WTC11 (cell line): ENCODE measurements at places on chromosomes 2 and 18. TPM values are rescaled to one million over a fixed set of nuclear protein-coding genes. Genes with fewer than 3 reads are reported as not detected.

GRCh38 chr18:27860701-27861107, 316.2 kb downstream of the CDH2 start:
- H3K4me3 ChIP-seq = no peak overlapping the region
- no peaks in the 10 kb centered on the region for H3K36me3 ChIP-seq

DNA sequence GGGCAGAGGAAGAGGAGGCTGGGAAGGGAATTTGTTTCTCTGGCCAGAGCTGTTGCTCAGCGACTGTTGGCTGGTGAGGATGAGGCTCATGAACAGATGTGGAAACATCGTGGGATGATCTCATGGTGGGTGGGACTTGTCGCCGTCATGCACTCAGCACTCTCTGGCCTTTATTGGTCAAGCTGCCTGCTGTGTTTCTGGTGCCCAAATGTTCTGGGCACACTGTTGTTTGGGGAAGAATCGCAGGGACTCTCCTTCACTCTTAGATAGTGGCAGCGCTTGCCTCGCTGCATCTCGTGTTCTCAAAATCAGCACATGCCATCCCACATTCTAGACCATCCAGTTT, 145.6 kb downstream of the AGAP1 start:
- peaks cover 68% of the 10 kb centered on the region for H3K4me1 ChIP-seq
- no peaks in the 10 kb centered on the region for H3K36me3 ChIP-seq
- H3K27ac ChIP-seq = no peak overlapping the region
- no peak for DNase-seq
- H3K4me3 ChIP-seq = no peak overlapping the region
- no peaks in the 10 kb centered on the region for H3K27me3 ChIP-seq

DNA sequence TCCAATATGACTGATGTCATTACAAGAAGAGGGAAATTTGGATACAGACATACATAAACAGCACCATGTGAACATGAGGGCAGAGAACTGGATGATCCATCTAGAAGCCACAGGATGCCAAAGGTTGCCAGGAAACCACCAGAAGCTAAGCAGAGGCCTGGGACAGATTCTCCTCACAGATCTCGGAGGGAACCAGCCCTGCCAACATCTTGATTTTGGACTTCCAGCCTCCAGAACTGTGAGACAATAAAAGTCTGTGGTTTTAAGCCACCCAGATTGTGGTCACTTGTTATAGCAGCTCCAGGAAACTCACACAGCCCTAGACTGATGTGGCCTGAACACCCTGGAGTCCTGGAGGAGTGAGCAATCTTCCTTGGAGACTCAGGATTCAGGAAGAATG, 351.6 kb downstream of the EIPR1 start:
- H3K27ac ChIP-seq = no peak overlapping the region
- H3K4me3 ChIP-seq = no peak overlapping the region
- peaks cover 13% of the 10 kb centered on the region for H3K27me3 ChIP-seq
- peaks cover 17% of the 10 kb centered on the region for H3K36me3 ChIP-seq

DNA sequence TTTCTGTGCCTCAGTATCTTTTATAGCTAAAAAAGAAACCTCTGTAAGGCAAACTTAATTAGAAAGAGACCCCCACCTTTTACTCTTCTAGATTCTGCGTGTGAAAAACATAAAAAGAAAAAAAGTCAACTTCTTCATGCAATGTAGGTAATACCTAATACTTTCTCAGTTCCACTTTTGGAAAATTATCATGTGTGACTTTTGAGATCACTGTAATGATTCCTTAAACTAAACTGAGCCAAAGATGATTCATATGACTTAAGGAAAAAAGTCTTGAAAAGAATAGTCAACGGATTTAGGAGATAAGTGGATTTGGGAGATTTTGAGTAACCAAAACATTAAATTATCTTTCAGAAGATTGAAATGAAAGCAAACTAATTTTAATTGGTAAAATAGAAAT, 48.9 kb downstream of the PLEKHA3 start:
- DNase-seq = no peak
- H3K4me1 ChIP-seq = no peaks in the 10 kb centered on the region
- H3K27me3 ChIP-seq = no peaks in the 10 kb centered on the region
- H3K27ac ChIP-seq = no peak overlapping the region

- peaks cover 18% of the 10 kb centered on the region for H3K4me1 ChIP-seq
- DNase-seq = peak; percentile 29
- H3K36me3 ChIP-seq = no peaks in the 10 kb centered on the region
Measured at GRCh38 chr2:105576440-105577241, 168.1 kb upstream of the NCK2 start.

GRCh38 chr2:130302164-130302886, 40.4 kb upstream of the IMP4 start:
- H3K27ac ChIP-seq = no peak overlapping the region
- no peak overlapping the region for H3K4me3 ChIP-seq
- no peaks in the 10 kb centered on the region; the same call in 1 of the 2 replicates for H3K27me3 ChIP-seq
- DNase-seq = no peak
- H3K36me3 ChIP-seq = no peaks in the 10 kb centered on the region

GRCh38 chr2:113276761-113277425, 1.8 kb downstream of the PAX8 start:
- H3K4me1 ChIP-seq = peaks cover 40% of the 10 kb centered on the region
- peak overlapping the region; percentile 74 for H3K4me3 ChIP-seq
- DNase-seq = peak; percentile 73
- no peaks in the 10 kb centered on the region for H3K36me3 ChIP-seq
- no peak overlapping the region for H3K27ac ChIP-seq
- peaks cover 100% of the 10 kb centered on the region for H3K27me3 ChIP-seq

DNA sequence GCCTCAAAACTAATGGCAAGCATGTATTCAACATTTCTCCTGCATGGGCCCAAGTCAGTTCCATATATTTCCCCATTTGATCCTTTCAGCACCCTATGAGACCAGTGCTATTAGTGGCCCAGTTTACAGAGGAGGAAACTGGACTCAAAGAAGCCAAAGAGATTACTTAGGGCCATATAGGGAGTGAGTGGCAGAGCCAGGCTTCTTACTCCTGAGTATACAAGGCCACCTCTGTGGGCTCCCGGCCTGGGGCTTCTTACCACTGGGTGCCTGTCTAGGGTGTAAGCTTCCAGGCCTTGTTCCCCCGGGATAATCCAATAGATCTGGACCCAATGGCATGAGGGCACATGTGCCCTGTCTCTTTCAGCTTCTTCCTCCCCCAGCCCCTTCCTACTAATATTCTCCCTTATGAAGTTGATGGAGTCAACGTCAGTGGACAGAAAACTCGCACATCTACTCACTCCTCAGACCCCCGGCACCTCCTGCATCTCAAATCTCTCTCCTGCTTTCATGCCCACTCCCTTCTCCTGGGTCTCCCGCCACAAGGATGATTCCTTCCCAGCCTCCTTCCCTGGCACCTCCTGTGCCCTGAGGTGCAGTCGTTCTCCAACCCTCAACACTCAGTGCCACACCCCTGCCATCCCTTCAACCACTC, 222.6 kb downstream of the ANAPC1 start:
- H3K4me3 ChIP-seq = no peak overlapping the region
- H3K27me3 ChIP-seq = no peaks in the 10 kb centered on the region
- H3K27ac ChIP-seq = peak overlapping the region; percentile 51
- H3K36me3 ChIP-seq = no peaks in the 10 kb centered on the region

DNA sequence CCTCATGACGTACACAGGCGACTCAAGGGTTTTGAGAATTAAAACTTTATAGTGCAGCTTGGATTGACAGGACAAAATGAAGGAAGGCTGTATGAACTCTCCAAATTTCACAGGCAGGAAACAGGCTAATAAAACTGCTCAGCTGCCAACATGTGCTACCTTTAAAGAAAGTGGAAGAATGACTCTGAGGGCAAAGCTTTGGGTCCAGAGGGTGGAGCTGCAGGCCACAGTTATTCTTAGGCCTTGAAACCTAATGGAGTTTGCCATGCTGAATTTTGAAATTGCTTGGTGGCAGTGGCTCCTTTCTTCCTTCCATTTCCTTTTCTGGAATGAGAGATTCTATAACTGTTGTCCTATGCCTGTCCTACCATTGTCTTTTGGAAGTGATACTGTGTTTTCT, 34.8 kb downstream of the HAT1 start:
- H3K36me3 ChIP-seq = peaks cover 10% of the 10 kb centered on the region
- peaks cover 4% of the 10 kb centered on the region for H3K4me1 ChIP-seq
- H3K27me3 ChIP-seq = no peaks in the 10 kb centered on the region
- no peak overlapping the region for H3K4me3 ChIP-seq
- DNase-seq = no peak
- H3K27ac ChIP-seq = 0 out of 2 replicates have a peak overlapping the region, but pooled peaks have one; percentile 4

MARCO gene
- total RNA-seq = 0.11 to 0.39 TPM in 2 of 3 replicates, not detected in the other

CD8B2 gene
- 0.09 TPM in 1 of 3 replicates, not detected in the others for total RNA-seq

SP140 gene
- total RNA-seq = 0.16 to 0.66 TPM (median 0.37 TPM) in 3 replicates

PRKAG3 gene
- not detected in 3 replicates for total RNA-seq
